ENCODE measurements at places on chromosomes 5 and 9.
A peak's percentile ranks its signal among the peaks of the same experiment; 100 is the strongest.

- no peak for DNase-seq
Measured at GRCh38 chr5:154084062-154084639, 45.4 kb downstream of the MFAP3 start.

DNA sequence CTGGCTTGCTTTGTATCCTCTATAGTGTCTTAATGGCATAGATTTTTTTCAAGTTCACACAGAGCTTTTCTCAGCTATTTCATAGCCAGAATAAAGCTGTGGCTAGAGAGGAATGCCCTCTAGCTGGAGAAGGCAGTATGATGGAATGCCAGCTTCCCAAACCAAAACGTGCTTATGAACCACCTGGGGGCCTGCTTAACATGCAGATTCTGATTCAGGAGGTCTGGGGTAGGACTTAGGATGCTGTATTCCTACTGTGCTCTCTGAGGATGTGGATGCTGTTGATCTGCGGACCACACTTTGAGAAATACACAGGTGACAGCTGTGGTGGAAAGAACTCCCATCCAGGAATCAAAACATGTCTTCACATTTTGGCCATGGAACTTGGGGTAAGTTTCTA is 49.9 kb upstream of the DPYSL3 start:
- no peak for DNase-seq

GRCh38 chr9:98101868-98102273 is 17.2 kb downstream of the TRIM14 start:
- DNase-seq, result peak; percentile 65

DNA sequence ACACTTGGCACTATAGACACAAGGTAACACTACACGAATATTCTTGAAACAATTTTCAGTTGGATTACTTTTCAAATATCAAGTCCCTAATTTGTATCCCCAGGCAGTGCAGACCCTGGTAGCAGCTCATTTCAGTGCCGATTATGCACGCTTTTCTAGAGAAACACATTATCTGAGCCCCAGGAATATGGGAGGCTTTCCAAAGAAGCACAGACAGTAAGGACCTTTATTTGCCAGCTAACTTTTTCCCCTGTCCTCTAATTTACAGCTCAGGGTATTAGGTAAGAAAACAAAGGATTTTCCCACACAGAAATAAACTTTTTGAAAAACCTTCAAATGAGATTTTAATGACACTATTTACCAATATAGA is 852.3 kb upstream of the DMAC1 start:
- no peak for DNase-seq

DNA sequence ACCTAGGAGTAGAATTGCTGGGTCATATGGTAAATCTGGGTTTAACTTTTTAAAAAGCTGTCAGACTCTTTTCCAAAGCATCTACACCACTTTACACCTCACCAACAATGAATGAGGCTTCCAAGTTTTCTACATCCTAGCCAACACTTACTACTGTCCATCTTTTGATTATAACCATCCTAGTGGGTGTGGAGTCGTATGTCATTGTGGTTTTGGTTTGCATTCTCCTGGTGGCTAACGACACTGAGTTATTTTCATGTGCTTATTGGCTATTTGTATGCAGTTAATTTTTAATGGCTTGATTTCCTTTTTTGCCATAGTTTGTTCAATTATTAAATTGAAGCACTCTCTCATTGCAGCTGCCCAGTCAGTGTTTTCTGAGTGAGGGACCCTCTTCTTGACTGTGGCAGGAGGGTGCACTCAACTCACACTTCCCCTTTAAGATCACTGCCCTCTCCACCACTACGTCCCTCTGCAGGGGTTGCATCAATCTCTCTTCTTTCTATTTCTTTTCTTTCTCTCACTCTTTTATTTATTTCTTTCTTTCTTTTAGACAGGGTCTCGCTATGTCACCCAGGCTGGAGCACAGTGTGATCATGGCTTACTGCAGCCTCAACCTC is 182.3 kb downstream of the C9orf152 start:
- DNase-seq, result no peak

All from stimulated activated CD8-positive, alpha-beta memory T cell treated with anti-CD3 and anti-CD28 coated beads, Interleukin-12 subunit alpha, Interleukin-12 subunit beta, amount 100 ng/mL, for 1 hour (primary cell).